ENCODE measurements at places on chromosomes 3 and 15. TPM values are rescaled to one million over a fixed set of nuclear protein-coding genes. Genes with fewer than 3 reads are reported as not detected.

The FETUB gene
- total RNA-seq: not detected

The CNTN6 gene
- not detected for total RNA-seq

The MST1R gene
- total RNA-seq: 7.7 TPM

The ANKRD63 gene
- not detected for total RNA-seq

The PIGBOS1 gene
- 20.2 TPM for total RNA-seq

The ACTC1 gene
- 47.7 TPM for total RNA-seq

The SLC9C1 gene
- not detected for total RNA-seq

The SYNPR gene
- not detected for total RNA-seq

The IL16 gene
- total RNA-seq: 11.1 TPM

The CCDC39 gene
- not detected for total RNA-seq

The TMCO5A gene
- total RNA-seq: not detected

The GP9 gene
- not detected for total RNA-seq

The LMAN1L gene
- not detected for total RNA-seq

The LRIG1 gene
- 121 TPM for total RNA-seq

The CEMIP gene
- total RNA-seq: 1.2 TPM

The NOX5 gene
- total RNA-seq: 0.92 TPM

The SLITRK3 gene
- total RNA-seq: not detected

The CKMT1B gene
- not detected for total RNA-seq

The MLF1 gene
- 12.8 TPM for total RNA-seq

The IDH2 gene
- 46.6 TPM for total RNA-seq

The CPNE9 gene
- not detected for total RNA-seq

The CCDC12 gene
- total RNA-seq: 58.8 TPM

The FYTTD1 gene
- 47.3 TPM for total RNA-seq

The FBXW12 gene
- not detected for total RNA-seq

The SH2D7 gene
- not detected for total RNA-seq

The FANCD2OS gene
- not detected for total RNA-seq

The ZNF860 gene
- 0.81 TPM for total RNA-seq

The UBE3A gene
- 104 TPM for total RNA-seq

The CHMP2B gene
- 29.2 TPM for total RNA-seq

The CHCHD6 gene
- total RNA-seq: 12.5 TPM

The FURIN gene
- 78.4 TPM for total RNA-seq

The RETNLB gene
- not detected for total RNA-seq

The ST3GAL6 gene
- 12.0 TPM for total RNA-seq

The MFSD1 gene
- total RNA-seq: 128 TPM

The PRKCI gene
- 52.9 TPM for total RNA-seq

The GPR62 gene
- not detected for total RNA-seq

The ERC2 gene
- not detected for total RNA-seq

The SEMA6D gene
- 15.3 TPM for total RNA-seq

The NUP210 gene
- 4.3 TPM for total RNA-seq

The GNB4 gene
- total RNA-seq: 66.2 TPM

Measured in thoracic aorta (tissue), 2 donors.